ENCODE measurements at places on chromosomes 12 and 14. TPM values are rescaled to one million over a fixed set of nuclear protein-coding genes. Genes with fewer than 3 reads are reported as not detected.

DNA sequence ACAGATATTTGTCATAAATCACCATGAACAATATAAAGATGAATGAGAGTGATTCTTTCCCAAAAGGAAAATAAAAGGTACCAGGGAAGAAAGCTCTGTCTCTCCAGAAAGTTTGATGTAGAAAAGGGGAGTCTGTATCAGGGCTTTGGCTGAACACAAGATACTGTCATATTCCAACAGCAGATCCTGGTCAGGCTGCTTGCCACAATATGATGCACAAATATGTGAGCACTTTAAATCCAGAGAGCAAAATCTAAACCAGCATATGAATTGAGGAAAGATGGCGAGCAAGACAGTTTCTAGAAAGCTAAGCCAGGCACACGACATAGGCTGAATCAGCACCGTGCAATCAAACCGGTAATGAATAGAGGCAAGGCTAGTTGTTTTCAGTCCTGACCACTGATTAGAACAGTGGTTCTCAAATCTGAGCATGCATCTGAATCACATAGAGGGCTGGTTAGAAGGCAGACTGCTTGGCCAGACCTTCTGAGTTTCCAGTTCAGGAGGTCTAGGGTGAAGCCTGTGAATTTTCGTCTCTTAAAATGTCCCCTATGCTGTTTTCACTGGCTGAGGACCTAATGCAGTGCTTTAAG lies 60.7 kb downstream of the PLCZ1 start:
- DNase-seq: no peak

DNA sequence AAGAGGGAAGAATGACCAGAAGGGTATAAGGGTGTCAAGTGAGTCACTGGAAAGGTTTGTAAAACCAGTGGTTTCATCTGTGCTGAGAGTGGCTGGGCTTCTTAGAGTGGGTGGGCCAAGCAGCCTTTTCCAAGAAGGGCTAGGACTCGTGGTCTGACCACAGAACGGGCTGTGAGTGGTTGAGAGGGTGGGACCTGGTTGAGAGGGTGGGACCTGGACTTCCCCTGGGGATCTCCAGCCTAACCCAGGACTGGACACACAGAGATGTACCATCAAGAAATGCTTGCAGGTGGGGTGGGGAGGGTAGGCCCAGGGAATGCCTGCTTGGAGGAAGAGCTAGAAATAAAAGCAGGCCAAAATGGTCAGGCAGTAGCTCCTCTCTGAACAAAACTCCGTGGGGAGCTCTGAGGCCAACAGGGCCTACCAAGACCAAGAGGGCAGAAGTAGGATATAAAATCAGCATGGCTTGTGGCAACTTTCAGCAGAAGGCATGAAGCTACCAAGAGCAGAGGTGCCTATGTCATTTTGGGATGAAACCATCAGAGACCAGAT lies 140.5 kb downstream of the FOXN3 start:
- DNase-seq: no peak

DNA sequence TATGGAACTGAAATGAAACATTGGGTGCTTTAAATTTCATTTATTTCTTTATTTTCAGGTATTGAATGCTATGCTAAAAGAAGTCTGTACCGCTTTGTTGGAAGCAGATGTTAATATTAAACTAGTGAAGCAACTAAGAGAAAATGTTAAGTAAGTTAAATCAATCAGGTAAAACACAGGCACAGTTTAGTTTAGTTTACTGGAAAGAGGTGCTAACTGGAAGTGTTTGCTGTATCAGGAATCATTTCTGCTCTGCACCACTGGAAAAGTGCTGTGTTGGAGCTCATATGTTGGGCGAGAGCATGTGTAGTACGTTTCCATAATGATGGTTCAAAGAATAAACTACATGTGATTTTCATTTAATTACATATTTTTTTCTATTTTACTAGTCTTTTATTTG lies 16.7 kb downstream of the SRP54 start:
- no peak for DNase-seq

GRCh38 chr14:59301354-59301753 lies 112.9 kb downstream of the DAAM1 start:
- peak; percentile 2 for DNase-seq

DNA sequence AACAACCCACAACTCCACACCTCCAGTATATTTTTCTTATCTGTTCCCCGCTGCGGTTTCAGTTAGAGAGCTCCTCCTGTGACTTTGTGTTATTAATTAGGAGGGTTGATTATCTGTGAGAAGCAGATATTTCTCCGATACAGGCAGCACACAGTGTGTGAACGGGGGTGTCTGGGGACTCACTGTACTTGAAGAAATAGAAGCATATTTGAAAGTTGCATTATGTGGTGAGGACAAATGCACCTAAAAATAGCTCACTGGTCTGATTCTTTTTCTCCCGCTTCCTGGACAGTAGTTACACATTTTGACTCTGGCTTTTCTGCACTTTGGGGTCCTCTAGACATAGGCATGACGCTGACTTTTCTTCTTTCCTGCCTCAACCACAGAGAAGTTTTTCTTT lies 277.7 kb downstream of the VRK1 start:
- DNase-seq: no peak

GRCh38 chr12:74349925-74350324 lies 187.7 kb upstream of the ATXN7L3B start:
- no peak for DNase-seq

GRCh38 chr14:34502545-34503225 lies 36.8 kb downstream of the EAPP start:
- DNase-seq: no peak

DNA sequence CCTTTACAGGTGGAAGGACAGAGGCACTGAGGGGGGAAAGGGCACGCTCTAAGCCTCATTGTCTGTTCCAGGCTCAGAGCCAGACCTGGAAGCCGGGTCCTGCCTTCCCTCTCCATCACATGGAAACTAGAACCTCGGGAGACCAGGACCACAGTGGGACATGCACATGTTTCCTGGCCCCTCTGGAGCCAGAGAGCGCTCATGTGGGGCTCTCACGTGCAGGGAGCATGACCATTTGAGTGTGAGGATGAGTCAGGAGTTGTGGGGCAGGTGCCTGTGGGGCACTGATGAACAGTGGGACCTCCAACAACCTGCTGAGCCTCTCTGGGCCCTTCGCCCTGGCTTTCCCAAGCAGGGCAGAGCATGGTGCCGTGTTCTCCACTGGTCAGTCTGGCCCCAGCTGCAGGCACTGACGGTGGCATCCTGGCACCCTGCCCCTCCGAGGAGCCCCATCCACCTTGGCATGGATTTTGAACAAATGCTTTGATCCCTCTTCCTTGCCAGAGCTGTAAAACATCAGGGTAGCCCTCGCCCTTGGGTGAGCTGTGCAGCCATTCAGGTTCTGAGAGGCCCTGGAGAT lies 100.2 kb downstream of the RIN3 start:
- DNase-seq: no peak

DNA sequence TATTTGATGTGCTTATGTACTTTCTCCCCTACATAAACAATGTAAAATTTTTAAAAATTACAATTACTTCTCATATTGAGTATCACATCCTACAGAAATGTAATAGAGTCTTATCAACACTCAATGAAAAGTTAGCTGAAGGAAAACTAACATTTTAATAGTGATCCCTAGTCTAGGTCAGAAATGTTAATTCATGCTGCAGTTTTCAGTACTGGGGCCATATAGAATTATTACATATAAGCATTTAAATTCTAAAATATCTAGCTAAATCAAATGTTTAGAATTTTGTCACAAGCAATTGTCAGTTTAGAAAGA lies 37.8 kb downstream of the SLC6A15 start:
- no peak for DNase-seq

DNA sequence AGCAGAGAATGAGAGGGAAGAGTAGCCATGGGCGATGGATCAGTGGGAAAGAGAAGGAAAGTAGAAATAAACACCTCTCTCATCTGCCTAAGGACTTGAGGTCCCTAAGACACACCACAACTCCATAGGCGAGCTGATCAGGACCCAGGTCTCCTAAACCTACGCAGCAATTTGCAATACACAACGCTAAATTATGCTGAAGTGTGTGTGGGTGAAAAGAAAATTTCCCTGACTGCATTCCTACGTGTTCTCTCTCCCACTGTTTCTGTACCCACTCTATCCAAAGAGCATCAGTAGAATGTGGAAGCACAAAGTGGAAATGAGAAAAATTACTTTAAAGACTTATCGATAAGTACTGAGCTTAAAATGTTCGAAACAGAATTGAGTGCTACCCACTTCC lies 88.9 kb downstream of the RPS29 start:
- no peak for DNase-seq

- no peak for DNase-seq
These were observed 2.4 kb upstream of the MLH3 start for GRCh38 chr14:75053396-75054291.

DNA sequence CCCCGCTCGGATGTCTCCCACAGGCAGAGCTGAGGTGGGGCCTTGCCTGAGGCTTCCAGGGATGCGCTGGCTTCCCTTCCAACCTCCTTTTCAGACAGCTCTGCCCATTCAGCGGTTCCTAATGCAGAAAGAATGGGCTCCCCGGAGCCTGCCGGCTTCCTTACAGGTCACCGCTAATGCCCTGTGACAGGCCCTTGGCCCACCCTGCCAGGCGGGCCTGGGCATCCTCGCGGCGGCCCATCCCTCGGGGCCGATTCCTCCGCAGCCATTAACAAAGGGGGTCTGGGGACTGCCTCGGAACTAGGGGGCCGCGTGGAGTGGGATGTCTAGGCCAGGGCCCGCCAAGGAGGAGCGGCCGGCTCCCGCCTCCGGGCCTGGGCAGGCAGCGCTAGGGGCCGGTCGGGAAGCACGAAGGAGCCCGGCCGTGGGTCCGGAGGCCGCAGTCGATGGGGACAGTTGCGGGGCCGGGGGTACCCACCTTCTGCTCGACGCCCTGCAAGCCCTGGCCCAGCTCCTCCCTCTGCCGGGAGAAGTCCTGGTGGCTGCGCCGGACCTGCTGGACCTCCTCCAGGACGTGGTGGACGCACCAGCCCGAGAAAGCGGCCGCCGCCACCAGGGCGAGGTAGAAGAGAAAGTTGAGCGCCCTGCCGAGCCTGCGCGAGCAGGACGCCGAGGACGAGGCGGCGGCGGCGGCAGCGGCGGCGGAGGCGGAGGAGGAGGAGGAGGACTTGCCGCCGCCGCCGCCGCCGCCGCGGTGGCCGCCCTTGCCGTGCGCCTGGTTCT lies 738 bp downstream of the CKAP4 start:
- DNase-seq: peak; percentile 63

- DNase-seq: no peak
These were observed 67.9 kb upstream of the PLXNC1 start for GRCh38 chr12:94080341-94081009.

- DNase-seq: no peak
These were observed 17.8 kb downstream of the SLC38A2 start for GRCh38 chr12:46354802-46355199.

DNA sequence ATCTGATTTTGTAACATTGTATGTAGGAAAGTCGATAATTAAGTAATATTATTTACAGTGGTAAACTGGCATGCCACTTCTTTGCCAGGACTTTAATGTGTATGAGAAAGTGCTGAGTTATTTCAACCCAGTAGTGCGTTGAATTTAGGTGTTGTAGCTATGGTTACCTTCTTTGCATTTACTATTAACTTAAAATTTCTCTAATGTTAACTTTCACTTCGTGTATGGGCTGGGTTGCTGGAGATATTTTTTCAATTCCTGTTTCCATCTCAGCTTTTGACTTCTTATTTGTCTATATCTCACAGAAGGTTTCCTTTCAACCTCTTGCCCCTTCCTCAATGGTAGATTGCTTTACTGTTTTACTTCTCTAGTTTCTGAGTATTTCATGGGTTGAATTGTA lies 1345.6 kb downstream of the FSCB start:
- no peak for DNase-seq

- DNase-seq: no peak
These were observed 175.4 kb upstream of the CDKN3 start for GRCh38 chr14:54221432-54221803.

GRCh38 chr14:90521084-90521929 lies 124.5 kb downstream of the CALM1 start:
- no peak for DNase-seq

GRCh38 chr14:71742485-71742884 lies 189.7 kb upstream of the RGS6 start:
- no peak for DNase-seq

DNA sequence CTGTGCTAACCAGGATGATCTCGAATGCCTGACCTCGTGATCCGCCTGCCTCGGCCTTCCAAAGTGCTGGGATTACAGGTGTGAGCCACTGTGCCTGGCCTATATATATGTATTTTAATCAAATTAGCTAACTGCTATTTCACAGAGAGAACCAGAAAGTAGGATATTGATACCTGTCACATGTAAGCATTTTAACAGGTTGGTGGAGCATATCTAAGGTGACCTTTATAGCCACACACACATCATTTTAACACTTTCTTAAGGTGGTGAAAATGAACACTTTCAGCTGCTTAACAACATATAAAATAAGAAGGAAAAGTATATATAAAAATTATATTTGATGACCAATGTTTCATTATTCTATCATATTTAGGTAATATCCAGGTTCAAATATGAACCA lies 57.0 kb upstream of the ATF7IP start:
- no peak for DNase-seq

GRCh38 chr12:57868221-57868620 lies 21.7 kb upstream of the CTDSP2 start:
- no peak for DNase-seq

DNA sequence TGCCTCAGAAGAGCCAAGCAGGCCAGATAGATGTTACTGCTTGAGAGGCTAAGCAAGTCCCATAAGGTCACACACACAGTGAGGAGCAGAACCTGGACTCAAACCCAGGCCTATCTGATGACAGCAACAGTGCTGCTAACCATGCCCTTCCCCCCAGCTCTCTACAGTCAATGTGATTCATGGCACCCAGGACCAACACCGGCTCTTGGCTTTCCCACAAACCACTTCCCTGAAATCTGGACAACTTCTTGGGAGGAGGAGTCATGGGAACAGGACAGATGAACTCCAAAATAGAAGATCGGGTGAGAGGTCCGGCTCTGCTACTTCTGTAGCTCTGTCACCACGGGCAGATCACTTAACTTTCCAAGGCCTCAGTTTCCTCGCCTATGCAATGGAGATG lies 716 bp upstream of the PTGDR start:
- DNase-seq: no peak

DNA sequence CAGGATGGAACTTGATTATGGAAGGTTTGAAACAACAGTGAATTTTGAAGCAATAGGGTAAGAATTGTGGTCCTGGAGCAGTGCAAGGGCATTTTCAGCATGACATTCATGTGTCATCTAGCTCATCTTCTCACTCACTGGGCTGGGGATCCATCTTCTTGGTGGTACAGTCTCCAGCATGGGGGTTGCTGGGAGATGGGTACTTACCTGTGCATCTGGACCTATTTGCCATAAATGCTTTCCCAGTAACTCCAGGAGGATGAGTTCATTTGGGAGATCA lies 7.2 kb downstream of the HSP90AA1 start:
- DNase-seq: no peak

Gene CD9
- total RNA-seq: 5.8 TPM

Gene SLCO1C1
- not detected for total RNA-seq

Gene PLEK2
- total RNA-seq: 1.9 TPM

Gene YARS2
- 19.0 TPM for total RNA-seq

Gene TAS2R7
- not detected for total RNA-seq

Gene AQP6
- total RNA-seq: not detected

Gene RNASE1
- total RNA-seq: 5.3 TPM

Gene PRH2
- not detected for total RNA-seq
